ENCODE measurements at places on chromosomes 3 and 15.

DNA sequence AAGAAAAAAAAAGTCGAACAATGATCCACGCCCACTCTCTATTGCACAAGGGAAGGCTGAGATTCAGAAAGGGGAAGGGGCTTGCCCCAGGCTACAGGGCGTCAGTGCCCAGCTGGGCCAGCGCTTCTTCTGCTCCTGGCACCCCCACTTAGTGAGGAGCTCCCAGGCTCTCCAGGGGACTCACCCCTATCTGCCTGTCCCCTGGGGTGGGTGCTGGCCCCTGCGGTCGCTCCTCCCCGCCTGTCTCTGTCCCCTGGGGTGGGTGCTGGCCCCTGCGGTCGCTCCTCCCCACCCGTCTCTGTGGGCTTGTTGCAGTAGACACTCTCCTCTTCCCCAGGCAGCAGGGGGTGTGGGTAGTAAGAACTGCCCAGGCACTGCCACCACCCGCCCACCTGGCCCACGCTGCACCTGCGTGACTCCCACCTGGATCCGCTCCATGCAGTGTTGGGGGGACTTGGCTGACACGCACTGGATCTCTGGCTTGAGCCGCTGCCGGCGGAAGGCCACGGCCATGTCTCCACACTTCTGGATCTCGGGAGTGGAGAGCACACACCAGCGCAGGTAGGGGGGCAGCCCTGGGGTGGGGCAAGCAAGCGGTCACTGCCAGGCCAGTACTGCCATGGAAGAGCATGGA is 14.6 kb downstream of the MELTF start:
- DNase-seq: no peak

- DNase-seq: no peak
These were observed 39.0 kb downstream of the MYRIP start for GRCh38 chr3:39848365-39848764.

DNA sequence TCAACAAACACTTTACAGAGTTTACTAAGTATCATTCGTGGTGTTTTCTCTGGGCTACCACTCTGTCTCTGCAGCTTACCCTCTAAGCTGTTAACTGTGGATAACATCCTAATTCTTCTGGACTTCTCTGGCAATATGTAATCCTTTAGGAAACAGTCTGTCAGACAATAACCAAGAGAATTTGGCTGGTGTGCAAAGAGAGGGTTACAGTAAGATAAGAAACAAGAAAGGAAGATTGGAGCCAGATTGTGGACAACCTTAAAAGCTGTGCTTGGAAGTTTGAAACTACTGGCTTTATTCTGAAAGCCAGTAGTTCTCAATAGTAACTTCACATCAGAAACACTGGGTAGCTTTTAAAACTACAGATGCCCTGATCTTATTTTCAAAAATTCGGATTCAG is 778 bp downstream of the ARL6 start:
- DNase-seq: no peak

DNA sequence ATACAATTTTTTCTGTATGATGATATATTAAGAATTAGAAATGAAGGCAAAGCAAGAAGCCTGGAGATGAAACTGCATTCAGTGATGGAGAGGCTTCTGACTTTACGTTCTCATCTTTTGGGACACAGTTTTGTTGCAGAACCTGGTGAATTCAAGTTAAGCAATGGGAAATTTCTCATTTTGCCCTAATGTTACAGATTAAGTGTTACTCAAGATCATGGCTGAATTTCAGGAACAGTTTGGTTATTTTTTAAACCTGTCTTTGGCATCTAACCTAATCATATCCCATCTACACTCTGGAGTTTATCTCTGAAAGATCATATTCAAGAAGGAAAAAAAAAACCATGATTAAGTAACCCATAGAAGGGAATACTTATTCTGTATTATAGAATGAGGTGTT is 6.0 kb downstream of the NIT2 start:
- no peak for DNase-seq

GRCh38 chr3:16942955-16943354 is 58.2 kb downstream of the PLCL2 start:
- DNase-seq: no peak
